ENCODE measurements at places on chromosomes 1 and 21.
A peak's percentile ranks its signal among the peaks of the same experiment; 100 is the strongest.

GRCh38 chr1:84700070-84700469 is 9.8 kb upstream of the SSX2IP start:
- no peak for DNase-seq

DNA sequence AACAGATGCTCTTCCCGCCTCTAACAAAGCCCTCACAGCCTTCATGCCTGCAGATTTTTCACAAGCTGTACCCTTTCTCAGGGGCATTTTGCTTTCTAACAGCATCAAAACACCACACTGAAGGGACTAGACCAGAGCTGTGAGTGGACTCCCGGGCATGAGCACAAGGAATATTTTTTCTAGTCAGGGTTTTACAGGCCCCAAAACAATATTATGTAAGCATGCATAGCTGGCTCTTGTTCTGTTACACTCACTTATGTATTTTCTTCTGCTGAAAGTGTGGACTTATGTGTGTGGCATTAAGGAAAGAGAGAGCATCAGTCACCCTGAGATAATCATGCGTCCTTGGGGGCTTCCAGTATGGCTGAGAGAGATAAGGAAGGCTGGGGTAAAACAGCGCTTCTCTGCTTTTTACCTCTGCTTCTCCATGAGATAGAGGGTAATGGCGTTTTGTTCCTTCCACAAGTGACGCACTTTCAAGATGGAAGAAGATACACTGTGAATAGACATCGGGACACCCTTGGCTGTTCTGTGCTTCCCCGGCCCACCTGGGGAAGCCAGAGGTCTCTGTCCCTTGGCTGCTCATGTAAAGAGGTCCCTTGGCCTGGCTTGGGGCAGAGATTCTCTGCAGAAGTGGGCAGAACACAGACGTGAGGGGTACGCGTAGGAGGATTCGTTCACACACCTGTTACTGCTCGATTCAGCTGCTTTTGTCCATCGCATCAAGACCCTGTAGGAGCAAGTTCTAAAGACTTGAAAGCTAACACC is 266.7 kb upstream of the RAB4A start:
- no peak for DNase-seq

- DNase-seq = no peak
Measured at GRCh38 chr1:198183605-198184004, 26.8 kb downstream of the NEK7 start.

- no peak for DNase-seq
Measured at GRCh38 chr21:45943630-45944540, 37.7 kb upstream of the COL6A1 start.

DNA sequence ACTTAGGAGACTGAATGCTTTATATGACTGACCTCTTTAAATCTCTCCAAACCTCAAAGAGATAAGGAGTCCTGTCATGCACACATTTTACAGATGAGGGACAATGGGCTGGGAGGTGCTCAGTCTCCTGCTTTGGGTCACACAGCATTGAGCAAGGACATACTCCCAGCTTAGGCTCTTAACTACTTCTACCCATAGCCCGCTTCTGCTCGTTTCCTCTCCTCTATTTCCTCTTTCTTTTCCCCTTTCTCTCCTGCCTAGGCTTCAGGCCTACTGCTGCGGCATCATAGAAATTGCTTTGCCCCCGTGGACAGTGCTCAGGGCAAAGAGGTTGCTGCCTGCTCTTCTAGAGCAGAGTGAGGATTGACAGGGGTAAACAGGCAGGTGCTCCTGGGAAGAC is 12.4 kb upstream of the ZNF691 start:
- DNase-seq = no peak

- DNase-seq = no peak
Measured at GRCh38 chr1:109995536-109995935, 11.0 kb downstream of the AHCYL1 start.

DNA sequence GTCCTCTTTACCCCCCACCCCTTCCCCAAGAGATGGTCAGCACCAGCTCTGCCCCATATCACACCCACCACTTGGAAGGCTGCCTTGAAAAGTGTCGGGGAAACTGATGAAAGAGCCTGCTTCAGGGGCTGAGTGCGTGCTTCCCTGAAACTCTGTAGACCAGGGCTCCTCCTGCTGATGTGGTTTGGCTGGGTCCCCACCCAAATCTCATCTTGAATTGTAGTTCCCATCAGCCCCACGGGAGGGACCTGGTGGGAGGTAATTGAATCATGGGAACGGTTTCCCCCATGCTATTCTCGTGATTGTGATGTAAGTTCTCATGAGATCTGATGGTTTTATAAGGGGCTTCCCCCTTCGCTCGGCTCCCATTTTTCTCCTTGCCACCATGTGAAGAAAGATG is 36.4 kb downstream of the UBIAD1 start:
- DNase-seq = no peak

GRCh38 chr1:116470671-116471070 is 97.6 kb downstream of the ATP1A1 start:
- no peak for DNase-seq

DNA sequence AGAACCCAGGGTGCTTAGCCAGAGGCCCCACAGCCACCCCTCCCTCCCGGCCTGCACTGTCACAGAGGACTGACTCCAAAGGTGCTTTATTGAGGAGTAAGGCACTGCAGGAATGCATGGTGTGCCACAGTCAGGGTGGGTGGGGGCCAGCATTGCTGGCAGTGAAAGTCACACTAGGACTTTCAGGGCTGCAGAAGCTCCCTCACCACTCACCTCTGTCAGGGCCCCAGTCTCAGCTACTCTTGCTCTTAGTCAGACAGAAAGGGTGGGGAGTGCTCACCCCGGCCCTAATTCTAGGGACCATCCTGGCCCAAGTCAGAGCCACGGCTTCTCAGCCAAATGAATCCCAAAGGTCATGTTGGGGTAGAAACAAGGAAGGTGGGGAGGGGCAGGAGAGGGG is 19.4 kb downstream of the KNCN start:
- no peak for DNase-seq

DNA sequence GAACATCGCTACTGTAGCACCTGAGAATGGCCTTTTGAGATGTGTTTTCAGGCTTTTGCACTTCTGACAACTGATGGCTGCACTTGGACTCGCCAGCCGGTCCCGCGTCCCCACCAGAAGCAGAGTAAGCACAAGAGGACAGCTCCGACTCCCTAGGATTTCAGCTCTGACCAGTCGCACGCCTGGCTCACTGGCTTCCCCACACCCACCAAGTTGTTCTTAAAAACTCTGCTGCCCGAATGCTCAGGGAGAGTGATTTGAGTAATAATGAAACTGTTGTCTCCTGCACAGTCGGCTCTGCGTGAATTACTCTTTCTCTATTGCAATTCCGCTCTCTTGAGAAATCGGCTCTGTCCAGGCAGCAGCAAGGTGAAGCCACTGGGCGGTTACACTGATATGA is 40.2 kb upstream of the NLRP3 start:
- no peak for DNase-seq

DNA sequence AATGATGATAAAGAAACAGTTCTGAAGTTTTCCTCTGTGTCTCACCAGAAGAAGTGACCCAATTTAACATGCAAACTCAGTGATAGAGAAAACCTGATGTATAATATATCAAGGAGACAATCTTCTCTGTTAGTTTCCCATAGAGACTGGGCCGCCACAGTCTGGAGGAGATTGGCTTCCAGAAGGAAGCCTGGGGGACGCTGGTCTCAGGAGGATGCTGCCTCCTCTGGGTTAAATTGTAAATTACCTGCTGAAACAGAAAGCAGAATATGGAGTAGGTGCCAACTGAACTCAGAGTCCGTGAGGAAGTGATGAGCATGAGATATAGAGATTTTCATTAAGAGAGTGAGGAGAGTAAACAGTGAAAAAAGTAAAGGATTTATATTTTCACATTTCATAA is 15.8 kb downstream of the OR14I1 start:
- DNase-seq = no peak

DNA sequence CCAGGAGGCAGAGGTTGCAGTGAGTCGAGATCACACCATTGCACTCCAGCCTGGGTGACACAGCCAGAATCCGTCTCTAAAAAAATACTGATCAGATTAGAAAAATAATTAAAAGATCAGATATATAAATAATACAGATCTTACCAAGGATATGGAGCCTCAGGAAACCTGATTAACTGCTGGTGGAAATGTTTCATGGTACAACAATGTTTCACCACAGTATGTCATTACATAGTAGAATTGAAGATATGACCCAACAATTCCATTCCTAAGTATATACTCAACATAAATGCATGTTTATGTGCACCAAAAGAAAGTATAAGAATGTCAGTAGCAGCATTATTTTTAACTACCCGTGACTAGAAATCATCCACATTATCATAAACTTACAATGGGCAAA is 41.7 kb downstream of the CD53 start:
- no peak for DNase-seq

DNA sequence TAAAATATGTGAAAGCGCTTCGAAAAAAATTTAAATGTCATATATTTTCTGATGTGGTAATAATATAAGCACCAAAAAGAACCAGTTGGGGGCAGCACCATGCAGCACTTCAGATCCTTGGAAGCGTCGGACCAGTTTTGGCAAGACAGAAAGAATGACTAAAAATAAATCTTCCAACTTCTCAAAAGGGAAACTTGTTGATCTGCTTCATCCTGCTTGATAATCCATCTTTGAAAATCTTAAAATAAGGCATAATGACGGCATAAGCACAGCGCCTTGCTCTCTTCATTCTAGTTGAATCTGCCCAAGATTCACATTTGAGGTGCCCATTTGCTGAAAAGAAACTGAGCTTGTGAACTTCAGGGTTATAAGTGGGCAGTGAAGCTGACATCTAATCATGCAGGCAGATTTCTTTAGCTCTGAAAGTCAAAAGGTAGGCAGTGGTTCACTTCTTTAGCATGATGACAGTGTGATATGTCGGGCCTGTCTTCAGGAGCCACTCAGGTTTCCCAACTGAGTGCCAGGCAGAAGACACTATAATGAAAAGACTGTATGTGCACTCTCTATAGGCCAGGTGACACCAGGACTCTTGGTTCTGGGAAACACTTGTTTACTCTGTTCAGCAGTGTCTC is 19.8 kb upstream of the MUTYH start:
- DNase-seq = peak; percentile 45

GRCh38 chr1:9626201-9626608 is 25.3 kb upstream of the PIK3CD start:
- DNase-seq = no peak

DNA sequence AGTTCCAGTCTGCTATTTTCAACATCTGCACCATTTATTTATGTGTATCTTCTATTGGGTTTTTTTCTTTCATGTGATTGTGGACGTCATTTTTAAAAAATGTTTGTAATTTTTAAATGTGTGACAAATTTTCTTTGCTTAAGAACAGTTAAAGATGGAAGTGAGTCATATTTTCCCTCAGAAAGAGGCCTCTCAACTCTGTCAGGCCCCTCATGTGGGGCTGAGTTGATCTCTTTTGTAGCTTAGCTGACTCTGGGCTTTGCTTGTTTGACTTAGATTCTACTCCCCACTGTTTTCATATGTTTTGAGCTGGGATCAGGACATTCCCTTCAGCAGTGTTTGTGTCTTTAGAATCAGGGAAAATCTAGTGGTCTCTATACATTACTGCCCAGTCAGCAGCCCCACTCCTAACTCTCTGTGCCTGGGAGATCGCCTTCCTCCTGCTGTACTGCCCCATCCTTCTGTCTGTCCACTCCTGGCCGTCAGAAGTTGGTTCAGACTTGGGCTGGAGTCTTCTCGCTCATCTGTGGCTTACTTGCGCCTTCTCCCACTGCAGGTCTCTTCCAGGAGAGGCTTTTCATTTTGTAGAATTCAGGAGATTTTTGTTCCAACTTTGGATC is 137.4 kb downstream of the DYRK1A start:
- DNase-seq = no peak

Measured in urinary bladder (tissue), 4 donors.